ENCODE measurements at places on chromosomes 7 and 10.

DNA sequence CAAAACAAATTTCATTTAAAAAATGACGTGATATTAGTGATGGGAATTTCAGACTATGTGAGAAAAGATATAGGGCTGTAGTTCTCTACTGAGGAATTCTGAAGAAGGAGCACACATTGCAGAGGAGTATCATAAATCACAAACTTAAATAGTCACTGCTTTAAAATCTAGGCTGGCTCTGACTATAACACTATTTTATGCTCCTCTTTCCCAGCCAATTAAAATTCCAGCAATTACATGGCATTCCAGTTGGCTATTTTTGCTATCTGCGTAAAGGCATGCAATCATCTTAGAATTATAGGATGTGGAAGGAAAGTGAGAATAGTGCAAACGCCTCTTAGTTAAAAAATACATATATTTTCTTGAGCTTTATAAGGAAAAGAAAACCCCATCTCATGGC, 123.1 kb downstream of the GNAI1 start:
- no peak for DNase-seq

DNA sequence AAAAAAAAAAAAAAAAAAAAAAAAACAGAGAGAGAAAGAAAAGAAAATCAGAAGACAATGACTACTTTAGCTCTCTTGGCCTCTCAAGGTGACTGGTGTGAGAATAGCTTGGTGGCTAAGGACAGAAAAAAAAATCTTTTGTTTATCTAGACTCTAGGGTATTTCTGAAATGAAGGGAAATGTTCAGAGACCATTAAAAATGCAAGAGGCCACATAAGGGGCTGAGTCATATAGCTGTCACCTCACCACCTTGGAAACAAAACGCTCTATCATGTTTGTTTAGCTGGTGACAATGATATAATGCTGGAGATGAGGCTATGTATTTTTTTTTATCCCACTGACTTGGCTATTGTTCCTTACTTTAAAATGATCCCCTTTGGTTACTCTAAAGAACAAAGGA, 287.0 kb upstream of the CDC14C start:
- peak; percentile 64 for DNase-seq

GRCh38 chr7:120944826-120945562, 5.6 kb upstream of the ING3 start:
- DNase-seq: no peak

GRCh38 chr10:71731791-71732190, 12.2 kb upstream of the C10orf105 start:
- no peak for DNase-seq

DNA sequence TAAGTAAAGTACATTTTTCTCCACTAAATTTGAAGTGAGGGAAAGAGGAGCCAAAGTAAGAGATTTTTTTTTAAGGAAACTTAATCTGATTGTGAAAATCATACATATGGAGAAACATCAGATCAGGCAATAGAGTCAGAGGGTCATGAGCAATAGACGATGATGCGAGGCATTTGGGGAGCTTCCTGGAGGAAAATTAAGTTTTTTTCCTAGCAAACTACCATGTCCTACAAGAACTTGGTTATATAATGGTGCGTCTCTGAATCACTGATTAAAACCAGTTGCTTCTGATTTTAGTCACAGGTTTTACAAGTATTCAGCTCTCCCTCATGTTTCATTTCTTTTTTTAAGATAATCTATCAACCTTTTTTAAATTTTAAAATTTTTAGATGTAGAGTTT, 52.1 kb upstream of the MTURN start:
- DNase-seq: no peak

GRCh38 chr10:33772370-33773252, 438.1 kb upstream of the NRP1 start:
- DNase-seq: peak; percentile 46

DNA sequence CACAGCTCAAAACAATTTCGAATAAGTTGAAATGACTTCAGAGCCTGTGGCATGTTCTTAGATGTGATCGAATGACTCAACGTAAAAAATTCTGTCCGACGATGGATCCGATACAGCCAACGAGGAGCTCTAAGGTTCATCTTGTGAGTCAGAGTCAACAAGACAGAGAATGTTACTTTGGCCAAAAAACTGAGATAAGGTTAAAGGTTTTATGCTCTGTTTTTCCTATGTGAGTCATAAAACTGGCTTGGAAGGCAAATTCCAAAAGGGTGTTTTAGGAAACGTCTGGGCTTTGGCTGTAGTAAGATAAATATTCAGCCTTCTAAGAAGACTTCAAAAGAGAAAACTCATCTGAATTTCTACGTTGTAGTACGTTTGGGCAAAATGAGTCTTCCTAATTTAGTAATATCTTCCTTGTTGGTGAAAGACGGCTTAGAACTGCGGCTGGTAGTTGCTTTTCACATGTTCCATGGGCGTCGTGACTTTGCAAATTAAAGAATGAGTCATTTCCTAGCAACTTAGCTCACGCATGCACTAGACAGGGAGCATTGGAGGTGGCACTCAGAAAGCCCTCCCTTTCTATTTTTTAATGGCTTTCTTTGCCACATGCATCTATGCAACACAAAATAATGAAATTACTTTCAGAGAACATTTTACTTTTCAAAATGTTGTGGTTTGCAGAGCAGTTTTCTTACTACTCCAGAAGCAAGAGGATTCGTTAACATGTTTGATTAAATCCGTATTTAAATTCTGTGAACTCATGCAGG, 28.2 kb downstream of the PFKP start:
- peak; percentile 99 for DNase-seq

DNA sequence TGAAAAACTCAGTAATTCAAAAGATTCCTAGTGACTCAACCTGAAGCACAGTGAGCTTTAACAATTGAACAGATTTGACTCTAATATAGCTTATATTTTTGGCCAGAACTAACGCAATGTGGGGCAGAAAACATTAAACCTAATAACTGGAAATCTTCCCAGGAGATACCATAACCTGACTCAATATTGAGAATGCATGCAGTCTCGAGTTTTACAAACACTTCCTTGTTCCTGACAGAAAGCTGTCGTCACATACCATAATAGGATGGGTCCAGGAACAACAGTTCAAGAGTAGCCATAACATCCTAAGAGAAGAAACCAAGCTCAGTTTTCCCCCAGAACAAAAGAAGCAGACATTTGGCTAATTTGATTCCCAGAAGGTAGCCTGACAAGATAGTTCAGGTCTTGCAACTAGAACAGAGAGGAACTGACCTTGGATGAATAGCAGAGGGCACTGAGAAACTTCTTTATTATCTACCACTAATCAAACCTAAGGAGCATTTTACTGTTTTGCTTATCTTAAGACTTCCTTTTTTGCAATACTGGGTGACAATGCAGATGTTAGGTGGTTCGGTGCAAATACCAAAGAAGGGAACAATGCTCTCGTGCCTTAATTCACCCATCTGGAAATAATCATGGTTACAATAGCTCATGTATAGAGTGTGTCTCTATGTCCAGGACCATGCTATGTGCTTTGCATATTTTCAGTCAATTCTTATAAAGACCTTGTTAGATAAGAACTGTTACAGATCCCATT, 38.6 kb upstream of the ACSL5 start:
- no peak for DNase-seq

GRCh38 chr10:121157998-121158397, 306.8 kb downstream of the WDR11 start:
- DNase-seq: no peak

GRCh38 chr7:134062460-134062859, 64.7 kb upstream of the LRGUK start:
- DNase-seq: no peak

- no peak for DNase-seq
These were observed 766.9 kb downstream of the DNAJB9 start for GRCh38 chr7:109336531-109336930.

DNA sequence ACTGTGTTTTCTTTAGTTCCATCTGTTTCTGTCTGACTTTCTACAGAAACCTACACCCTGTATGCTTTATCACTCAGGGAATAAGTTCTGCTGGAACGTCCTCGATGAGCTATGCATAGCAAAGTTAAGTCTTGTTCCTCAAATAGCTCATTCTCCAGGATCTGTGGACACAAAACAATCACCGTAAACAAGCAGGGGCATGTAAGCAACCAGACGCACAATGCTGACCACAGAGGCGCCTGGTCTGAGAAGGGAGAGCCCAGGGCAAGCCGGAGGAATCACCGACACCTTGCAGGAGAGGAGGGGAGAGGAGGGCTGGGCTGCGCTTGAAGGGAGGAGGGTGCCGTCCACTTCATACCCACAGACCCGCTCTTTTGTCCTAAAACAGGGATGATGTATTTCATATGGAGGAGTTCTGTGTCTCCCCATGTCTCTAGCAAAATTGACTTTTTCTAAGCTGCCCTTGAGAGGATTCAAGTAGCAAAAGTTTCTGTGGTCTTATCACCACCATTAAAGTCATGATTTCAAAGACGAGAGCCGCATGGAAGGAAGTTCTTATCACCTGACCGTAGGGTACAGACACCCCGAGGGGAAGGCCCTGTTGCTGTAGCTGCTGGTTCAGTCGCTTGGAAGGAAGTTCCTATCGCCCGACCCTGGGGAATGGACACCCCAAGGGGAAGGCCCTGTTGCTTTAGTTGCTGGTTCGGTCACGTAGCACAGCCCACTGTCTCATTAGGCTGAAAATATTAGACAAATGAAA, 14.3 kb downstream of the CALML3 start:
- no peak for DNase-seq

GRCh38 chr7:83468251-83468739, 180.6 kb downstream of the SEMA3E start:
- peak; percentile 94 for DNase-seq

DNA sequence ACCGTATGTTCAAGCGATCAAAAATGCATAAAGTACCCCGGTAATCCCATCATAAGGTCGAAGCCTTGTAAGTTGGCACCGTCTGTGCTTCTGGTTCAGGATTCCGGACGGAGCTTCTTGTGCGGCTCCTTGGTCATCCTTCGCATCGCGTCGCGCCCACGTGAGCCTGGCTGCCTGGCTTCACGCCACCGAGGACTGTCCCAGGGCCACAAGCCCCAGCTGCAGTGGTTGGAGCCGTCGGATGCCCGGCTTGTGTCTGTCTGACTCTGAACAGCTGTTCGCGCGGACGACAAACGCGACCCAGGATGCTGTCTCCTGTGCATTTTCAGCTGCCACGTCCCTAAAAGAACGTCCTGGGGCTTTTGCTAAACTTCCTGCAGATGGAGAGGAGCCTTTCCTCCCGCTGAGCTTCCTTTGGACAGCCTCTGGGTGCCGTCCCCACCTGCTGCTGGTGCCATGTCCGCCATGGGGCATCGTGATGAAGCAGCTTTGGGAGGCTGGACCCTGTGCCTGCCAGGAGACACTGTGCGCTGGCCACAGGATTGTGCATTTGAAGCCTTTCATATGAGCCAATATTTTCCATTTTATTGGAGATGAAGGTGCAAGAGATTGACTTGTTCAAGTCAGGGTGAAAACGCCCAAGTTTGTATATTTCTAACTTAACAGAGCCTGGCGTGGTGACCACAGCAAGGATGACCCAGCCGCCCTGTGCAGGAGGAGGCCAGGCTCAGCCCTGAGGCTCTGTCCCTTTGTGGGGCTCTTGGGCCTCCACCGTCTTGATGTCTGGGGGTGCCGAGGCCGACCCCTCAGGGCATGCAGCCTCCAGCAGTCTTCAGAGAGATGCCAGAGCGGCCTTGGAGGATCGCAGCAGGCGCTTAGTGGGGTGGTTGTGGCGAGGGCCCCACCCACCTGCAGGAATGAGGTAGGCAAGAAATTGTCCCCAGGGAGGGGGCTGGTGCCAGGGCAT, 6.7 kb upstream of the JAKMIP3 start:
- no peak for DNase-seq

DNA sequence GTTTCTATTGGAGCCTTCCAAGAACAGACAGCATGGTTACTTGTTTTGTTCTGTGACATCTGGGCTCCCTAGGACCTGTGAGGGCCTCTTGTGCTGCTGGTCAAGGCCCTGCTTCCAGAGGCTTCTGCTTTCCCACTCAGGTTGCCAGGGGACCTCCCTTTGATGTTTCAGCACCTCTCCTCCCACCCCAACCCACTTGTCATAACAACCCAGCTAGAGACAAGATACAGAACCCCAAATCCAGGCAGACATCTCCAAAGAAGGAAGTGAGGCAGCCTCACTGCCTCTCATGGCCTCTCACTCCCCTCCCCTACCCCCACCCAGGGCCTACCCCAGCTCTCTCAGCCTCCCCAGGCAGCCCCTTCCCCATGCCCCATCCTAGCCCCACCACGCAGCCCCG, 11.3 kb downstream of the NFKB2 start:
- DNase-seq: no peak

DNA sequence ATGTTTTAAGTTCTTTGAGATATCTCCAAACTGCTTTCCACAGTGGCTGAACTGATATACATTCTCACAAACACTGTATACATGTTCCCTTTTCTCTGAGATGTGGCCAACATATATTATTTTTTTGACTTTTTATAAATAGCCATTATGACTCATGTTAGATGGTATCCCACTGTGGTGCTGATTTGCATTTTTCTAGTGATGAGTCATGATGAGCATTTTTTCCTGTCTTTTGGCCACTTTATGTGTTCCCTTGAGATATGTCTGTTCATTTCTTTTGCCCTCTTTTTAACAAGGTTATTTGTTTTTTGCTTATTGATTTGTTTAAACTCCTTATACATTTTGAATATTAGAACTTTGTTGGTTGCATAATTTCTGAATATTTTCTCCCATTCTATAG, 1055.1 kb downstream of the NXPH1 start:
- peak; percentile 10 for DNase-seq

DNA sequence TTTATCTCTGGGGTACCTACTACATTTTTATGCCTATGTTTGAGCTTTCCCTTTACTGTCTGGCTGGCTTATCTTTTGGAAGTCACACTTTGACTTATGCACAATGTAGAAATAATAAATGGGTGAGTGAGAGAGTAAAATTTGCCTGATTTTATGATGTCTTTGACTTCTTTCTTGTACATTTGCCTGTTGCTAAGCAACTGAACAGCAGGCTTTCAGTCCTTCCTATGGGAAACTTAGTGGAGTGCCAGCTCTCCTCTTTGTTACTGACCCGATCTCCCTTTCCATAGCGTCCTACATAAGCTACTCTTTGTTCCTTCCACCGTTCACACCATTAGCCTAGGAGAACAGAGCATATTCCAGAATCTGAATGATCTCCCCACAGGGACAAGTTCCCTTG, 4.2 kb downstream of the TAS2R60 start:
- DNase-seq: no peak

GRCh38 chr7:92360387-92360786, 86.9 kb upstream of the GATAD1 start:
- no peak for DNase-seq

- peak; percentile 69 for DNase-seq
These were observed 77.1 kb downstream of the CREM start for GRCh38 chr10:35203745-35204144.

DNA sequence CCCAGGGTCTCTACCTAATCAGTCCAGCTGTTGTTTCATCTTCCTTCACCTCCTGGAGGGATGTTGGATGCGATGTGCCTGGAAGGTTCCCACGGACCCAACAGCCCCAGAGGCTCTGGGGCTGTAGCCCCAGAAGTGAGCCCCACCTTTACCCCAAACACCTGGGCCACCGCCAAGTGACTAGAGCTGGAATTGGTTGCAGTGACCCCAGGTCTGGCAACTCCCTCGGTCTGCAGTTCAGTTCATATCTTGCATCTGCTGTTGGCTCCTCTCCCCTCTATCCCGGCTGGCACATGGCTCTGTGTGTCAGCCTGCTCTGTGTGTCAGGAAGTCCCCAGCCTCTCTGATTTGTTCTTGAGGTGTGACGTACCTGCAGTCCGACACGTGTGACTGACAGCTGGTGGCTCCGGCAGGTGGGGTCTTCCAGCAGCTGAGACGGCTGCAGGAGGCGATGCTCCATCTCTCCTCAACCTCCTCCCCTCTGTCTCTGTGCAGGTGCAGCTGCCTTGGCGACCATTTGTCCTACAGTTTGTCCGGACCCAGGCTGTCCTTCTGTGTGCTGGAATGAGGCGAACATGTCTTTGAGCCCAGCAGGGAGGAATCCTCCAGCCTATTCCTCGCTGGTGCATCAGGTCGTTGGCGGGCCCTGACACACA, 38.6 kb downstream of the ELFN1 start:
- no peak for DNase-seq
